ENCODE measurements at places on chromosomes 12 and 14.

- DNase-seq = no peak
Measured at GRCh38 chr12:68097386-68097785, 62.2 kb downstream of the IFNG start.

- DNase-seq = no peak
Measured at GRCh38 chr14:88877192-88877591, 52.7 kb downstream of the TTC8 start.

GRCh38 chr12:12505544-12506495 is 56.8 kb downstream of the DUSP16 start:
- DNase-seq = no peak

GRCh38 chr14:74579447-74580274 is 32.4 kb downstream of the LTBP2 start:
- no peak for DNase-seq

- no peak for DNase-seq
Measured at GRCh38 chr12:65278576-65279368, at the start of gene MSRB3. MSRB3 (plus strand) TSS chr12:65278683; CDS start chr12:65308580, 29,897 bp downstream.

DNA sequence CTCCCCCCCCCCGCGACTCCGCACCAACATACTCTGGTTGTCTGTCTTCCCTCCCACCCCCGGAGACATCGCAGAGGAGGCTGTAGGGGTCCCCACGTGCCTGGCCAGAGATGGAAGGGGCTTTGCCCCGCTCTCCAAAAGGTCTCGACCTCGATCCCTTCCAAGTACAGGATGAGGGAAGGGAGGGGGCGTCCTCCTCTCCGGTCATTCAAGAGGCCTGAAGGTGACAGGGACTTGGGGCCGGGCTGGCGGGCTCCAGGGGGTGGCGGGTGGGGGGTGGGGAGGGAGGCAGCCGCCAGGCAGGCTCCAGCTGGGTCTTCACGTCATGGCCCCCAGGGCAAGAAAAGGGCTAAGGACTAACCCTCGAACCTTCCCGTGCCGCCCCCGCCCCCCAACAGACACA is 15.1 kb downstream of the TBX3 start:
- DNase-seq = no peak

All from D721Med (cell line).